ENCODE measurements at places on chromosomes 1 and 21.

- DNase-seq: no peak
Measured at GRCh38 chr1:246301553-246302250, 205.4 kb downstream of the SMYD3 start.

DNA sequence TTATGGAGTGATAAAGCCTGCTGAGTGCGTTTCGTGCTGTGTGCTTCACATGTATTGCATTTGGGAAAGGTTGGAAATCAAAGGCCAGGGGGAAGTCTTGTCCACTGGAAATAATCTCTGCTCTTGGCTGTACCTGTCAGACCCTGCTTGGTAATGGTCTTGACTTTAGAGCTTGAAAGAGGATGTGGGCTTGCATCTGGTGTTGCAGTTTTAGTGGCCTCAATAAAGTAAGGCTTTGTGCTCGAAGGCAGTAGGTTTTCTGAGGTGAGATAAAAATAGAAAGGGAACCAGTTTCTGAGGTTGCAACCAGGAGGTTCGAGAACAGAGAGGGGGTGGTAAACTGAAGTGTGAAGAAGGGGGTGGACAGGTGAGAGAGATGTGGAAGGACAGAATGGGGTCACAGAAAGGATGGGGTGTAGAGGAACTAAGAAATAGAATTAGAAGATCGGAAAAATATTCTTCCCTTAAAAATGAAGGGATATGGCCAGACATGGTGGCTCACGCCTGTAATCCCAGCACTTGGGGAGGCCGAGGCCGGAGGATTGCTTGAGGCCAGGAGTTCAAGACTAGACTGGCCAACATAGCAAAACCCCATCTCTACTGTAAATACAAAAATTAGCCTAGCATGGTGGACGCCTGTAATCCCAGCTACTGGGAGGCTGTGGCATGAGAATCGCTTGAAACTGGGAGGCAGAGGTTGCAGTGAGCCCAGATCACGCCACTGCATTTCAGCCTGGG is 1.5 kb downstream of the S100PBP start:
- DNase-seq: no peak

DNA sequence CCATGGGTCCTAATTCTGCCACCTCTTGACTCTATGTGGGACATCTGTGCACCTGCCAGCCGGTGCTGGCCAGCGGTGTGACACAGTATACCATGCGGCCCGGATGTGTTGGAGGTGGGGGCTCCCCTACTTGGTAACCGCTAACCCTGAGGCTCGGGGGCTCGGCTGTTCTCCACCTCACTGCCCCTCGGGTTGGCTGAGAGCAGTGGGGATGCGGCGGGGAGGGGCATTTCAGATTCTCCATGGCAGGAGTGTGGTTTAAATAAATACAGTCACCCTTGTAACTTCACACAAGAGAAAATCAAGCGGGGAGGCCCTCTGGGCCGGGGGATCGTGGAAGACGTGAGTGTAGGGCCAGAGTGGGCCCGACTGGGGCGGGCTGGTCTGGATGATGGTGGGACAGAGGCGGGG is 11.0 kb downstream of the KRTAP10-1 start:
- no peak for DNase-seq

DNA sequence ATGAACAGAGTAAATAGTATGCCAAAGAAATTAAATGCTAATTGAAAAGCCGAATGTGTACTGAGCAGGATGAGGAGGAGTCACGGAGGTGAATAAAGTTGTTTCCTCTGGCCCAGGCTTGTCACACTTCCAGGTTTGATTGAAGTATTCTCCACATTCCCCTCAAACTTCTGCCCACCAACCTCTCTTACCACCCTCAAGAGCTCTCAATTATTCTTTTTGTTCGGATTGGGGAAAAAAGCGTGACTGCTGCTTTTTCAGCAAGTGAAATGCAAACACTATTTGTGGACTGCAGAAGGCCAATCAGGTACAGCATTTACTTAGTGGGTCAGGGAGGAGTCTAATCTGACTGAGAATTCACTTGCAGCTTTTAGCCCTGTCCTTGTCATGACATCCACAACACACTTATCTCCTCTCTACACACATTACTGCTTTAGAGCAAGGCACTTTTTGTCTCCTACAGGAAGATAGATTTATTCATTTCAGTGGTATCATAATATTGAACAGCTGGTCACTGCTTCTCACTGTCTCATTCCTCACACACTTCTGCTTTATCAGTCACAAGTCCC is 375.6 kb upstream of the PRMT6 start:
- DNase-seq: no peak

- no peak for DNase-seq
Measured at GRCh38 chr1:117324357-117324756, 42.9 kb upstream of the MAN1A2 start.

DNA sequence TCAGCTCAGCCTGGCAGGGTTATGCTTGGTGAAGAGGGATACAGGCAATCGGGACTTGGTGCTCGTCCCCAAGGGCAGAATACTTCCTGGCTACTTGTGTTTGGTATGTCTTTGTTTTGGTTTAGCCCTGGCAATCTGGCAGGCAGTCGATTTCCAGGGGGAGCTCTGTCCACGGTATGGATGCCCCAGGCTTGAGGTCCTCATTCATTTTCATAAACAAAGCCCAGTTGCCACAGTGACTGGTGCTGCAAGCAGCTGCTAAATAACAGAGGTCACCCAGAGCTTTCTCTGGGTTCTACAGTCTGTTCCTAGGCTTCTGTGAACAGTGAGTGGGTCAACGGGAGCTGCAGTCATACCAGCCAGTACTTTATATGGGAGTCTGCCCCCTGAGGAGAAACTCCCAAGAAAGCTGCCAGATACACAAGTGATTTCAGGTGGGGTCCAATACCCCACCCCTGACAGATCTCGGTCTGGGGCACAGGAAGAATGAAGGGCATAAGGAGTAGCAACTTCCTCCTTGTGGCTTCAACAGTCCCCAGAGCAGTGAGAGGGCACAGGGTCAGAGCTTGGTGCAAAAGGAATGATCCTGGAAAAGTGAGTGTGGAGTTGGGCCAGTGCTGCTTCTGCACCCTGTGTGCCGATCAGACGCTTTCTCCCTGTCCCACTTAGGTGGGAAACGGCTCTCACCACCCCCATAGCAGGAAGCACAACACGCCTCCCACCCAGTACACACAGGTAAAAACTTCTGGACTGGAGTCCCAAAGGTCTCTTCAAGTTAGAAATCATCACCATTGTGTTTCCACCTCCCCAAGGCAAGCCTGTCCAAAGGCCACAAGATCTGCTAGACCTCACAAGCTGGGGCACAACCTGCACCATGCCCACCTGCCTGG is 55.5 kb downstream of the TGFBR3 start:
- no peak for DNase-seq

DNA sequence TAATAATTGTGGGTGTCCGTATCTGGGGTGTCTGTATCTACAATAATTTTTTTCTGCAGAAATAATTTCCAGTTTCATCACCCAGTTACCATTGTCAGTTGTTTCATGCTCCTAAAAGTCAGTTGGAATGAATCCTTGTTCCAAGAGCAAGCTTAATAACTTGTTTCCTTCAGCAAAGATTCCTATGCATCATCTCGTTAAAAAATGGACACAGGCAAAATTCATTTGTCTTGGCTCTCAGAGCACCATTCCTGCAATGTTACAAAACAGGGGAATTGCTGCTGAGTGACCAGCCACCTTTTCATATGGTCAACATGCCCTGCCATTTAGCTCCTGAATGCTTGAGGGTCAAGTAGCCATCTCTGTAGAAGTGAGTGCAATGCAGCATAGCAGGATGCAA is 393.4 kb downstream of the KCNT2 start:
- no peak for DNase-seq

DNA sequence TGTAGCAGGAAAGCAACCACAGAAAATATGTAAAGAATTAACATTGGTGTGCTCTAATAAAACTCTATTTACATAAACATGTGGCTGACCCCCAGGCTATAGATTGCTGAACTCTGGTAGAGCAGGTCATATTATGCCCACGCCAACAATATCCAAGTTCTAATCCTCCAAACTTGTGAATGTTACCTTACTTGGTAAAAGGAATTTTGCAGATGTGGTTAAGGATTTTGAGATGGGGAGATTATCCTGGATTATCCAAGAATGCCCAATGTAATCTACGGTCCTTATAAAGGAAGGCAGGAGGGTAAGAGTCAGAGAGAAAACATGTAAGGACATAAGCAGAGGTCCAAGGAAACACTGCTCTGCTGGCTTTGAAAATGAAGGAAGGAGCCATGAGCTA is 201.0 kb downstream of the USH2A start:
- no peak for DNase-seq

- DNase-seq: no peak
Measured at GRCh38 chr1:162028726-162029125, 5.1 kb upstream of the OLFML2B start.

- DNase-seq: no peak
Measured at GRCh38 chr1:232622378-232622777, 7.6 kb downstream of the SIPA1L2 start.

- DNase-seq: no peak
Measured at GRCh38 chr21:34796518-34797200, 127.9 kb downstream of the CLIC6 start.

GRCh38 chr1:67209521-67209920 is 43.3 kb downstream of the IL23R start:
- DNase-seq: no peak

- DNase-seq: peak; percentile 29
Measured at GRCh38 chr1:92291372-92291999, 7.3 kb downstream of the GLMN start.

DNA sequence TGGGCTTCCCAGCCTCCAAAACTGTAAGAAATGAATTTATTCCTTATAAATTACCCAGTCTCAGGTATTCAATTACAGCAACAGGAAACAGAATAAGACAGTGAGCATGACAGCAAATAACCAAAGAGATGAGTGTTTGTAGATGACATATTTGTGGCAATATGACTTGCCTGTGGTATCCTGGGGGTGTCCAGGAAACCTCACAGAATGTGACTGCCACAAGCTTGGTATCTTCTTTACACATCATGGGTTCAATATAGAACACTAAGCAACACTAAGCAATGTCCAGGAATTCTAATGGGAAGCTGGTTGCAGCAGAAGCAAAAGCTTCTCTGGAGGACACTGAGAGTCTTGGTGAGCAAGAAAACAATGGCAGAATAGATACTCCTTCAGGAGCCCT is 236.4 kb upstream of the BEND5 start:
- no peak for DNase-seq

GRCh38 chr1:92749024-92749634 is 35.8 kb downstream of the EVI5 start:
- peak; percentile 1 for DNase-seq

- no peak for DNase-seq
Measured at GRCh38 chr1:37930246-37931101, 16.4 kb downstream of the INPP5B start.

DNA sequence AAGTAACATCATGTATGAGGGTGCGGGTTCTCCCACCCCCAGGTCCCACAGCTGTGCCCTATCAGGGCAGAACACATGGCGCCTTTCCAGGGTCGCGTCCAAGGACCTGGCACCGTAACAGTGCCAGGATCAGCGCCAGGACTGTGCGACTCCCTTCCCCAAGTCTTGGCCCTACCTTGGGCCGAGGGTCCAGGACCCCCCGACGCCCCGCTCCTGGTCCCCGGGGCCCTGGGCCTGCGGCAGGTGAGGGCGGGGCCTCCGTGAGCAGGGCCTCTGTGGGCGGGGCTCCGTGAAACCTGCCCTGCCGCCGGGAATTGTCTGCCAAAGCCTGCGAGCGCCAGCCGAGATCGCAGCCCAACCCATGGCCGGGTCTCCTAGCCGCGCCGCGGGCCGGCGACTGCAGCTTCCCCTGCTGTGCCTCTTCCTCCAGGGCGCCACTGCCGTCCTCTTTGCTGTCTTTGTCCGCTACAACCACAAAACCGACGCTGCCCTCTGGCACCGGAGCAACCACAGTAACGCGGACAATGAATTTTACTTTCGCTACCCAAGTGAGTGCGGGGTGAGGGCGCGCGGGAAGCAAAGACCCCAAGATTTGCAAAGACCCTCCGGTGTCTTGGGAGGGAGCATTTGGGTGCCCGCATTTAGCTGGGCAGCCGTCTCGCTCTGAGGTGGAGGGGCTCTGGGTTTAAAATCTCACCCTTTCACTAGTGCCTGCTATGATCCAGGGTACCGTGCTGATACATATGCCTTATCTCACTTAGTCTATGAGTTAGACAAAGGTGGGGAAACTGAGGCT is at the start of gene RHBG:
RHBG (plus strand) TSS at position 323 of the 796 bp plus-strand sequence; CDS start at position 362, 39 bp downstream.
- no peak for DNase-seq

DNA sequence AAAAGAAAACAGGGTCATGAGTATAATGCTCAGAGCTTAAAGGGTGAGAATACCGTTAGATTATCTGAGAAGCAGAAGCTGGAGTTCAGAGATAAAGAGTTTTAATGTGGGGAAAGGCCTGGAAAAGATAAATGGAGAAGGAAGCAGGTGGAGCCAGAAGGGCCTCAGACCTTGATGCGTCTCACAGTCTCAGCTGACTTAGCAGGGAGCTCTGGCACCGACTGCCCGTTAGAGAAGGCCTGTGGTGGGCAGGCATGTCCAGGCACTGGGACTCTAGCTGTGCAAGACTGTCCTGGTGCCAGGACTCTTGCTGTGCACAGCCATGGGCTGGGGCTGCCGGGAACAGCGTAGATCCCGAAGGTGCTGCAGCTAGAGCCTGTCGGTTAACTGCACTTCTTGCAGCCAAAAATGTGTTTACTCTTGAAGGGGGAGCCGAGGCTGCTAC is 3.8 kb upstream of the SLAMF9 start:
- DNase-seq: no peak

DNA sequence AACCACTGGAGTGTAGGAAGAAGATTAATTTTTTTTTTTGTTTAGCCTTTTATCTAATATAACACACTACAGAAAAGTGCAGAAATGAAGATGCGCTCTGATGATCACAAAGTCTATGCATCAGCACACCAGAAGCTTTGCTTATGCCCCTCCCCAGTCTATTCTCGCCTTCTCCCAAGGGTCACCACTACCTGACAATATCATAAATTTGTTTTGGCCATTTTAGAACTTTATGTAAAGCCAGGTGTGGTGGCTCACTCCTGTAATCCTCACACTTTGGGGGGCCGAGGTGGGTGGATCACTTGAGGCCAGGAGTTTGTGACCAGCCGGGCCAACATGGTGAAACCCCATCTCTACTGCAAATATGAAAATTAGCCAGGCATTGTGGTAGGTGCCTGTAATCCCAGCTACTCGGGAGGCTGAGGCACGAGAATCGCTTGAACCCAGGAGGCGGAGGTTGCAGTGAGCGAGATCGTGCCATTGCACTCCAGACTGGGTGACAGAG is 231.3 kb downstream of the FOXD2 start:
- no peak for DNase-seq

DNA sequence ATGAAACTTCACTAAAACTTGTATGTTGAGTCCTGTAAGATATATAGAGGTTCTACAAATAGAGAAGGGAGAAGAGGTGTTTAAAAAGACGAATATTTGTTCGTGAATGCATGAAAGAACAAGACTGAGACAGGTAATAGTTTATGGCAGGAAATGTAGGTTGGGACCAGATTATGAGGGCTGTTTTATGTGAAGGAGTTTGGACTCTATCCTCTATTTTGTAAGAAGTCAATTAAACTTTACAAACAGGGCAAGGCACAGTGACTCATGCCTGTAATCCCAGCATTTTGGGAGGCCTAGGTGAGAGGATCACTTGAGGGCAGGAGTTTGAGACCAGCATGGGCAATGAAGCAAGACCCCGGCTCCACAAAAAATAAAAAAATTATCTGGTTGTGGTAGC is 5.7 kb downstream of the SLC35A3 start:
- DNase-seq: no peak

GRCh38 chr21:38048167-38048566 is 131.9 kb upstream of the KCNJ6 start:
- no peak for DNase-seq

- peak; percentile 28 for DNase-seq
Measured at GRCh38 chr1:1217621-1218523, 3.9 kb upstream of the TNFRSF4 start.

Measured in kidney epithelial cell (primary cell).